ENCODE measurements at places on chromosomes 13 and 19.

DNA sequence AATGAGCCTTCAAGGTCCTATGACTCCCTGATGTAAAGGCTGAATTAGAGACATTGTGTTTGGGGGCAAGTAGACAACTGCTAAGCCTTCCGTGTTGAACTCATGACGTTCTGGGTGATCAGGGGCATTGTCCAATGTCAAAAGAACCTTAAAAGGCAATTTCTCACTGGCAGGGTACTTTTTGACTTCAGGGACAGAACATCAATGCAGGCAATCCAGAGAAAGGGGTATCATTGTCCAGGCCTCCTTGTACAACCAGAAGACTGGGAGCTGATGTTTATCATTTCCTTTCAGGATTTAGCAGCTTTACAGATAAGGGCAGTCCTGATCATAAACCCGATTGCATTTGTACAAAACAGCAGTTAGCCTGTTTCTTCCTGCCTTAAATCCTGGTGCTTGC lies 25.0 kb upstream of the SMAD9 start:
- DNase-seq = no peak

- no peak for DNase-seq
Observed at GRCh38 chr13:64480211-64480610, 2749.9 kb downstream of the PCDH9 start.

- no peak for DNase-seq
Observed at GRCh38 chr13:70520275-70521036, 412.2 kb upstream of the KLHL1 start.

DNA sequence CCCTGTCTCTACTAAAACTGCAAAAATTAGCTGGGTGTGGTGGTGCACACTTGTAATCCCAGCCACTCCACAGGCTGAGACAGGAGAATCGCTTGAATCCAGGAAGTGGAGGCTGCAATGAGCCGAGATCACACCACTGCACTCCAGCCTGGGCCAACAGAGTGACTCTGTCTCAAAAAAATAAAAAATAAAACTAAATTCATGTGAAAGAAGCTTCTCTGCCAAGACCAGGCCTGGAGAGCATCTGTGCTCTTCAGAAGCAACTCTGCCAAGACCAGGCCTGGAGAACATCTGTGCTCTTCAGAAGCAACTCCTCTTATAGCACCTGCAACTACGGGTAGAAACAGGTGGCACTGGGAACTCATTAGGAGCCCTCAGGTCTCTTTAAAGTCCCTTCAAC lies 37.7 kb downstream of the CRYL1 start:
- no peak for DNase-seq

DNA sequence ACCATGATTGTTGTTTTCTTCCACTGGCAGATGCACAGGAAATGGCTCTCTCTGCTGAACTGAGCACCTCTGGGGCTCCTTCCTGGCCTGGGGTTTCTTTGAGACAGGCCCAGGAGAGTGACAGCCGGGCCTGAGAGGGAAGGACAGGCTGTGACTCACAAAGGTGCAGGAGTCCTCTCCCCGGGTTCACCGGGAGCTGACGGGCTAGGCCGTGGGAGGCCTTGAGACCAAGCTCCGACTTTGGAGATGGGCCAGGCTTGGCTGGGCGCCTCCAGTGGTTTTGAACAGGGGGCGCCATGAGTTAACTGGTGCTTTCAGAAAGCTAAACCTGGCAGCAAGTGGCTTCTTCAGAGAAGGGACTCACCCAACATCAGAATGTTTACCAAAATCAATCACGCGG lies 143.4 kb downstream of the URI1 start:
- no peak for DNase-seq

DNA sequence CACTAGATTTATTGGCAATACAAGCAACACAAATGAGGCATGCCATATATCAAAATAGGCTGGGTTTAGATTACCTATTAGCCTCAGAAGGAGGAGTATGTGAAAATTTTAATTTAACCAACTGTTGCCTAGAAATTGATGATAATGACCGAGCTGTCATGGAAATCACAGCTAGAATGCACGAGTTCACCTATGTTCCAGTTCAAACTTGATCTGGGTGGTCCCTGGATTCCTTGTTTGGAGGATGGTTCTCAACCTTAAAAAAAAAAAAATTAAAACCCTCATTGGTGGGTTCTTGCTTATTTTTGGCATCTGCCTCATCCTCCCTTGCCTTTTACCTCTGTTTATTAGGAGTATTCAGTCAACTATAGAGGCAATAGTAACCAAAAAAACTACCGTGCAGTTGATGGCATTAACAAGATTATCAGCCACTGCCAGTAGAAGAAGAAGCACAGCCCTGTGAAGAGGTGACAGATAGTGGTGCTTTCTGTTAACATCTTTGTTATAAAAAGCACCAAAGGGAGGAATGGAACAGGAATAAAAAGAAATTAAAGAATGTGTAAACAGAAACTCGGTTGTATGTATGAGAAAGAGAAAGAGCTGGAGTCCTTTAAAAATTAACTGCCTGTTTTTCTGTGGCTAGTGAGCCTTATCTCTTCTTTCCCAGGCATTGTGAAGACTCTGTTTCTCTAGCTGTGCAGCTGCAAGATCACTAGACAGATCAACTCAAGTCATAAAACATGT lies 106.4 kb downstream of the ZNF429 start:
- DNase-seq = peak; percentile 62

- no peak for DNase-seq
Observed at GRCh38 chr19:52533901-52534300, 6.4 kb downstream of the ZNF808 start.

DNA sequence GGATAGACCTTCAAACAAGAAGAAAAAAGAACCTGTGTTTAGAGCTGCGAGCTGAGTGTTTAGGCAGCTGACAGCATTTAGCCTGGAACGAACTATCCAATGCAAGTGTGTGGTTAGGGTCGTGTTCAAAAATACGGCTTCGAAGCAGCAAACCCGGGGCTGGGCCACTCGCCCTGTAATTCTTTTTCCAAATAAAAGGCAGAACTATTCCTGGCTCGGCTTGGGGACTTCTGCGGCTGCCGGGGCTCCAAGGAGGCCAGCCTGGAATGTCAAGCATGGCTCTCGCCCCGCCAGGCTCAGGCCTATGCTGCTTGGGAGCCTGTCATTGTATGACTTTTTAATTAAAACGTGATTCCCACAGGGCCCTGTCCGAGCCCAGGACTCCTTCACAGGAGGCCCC lies 51.7 kb upstream of the KLF2 start:
- no peak for DNase-seq

DNA sequence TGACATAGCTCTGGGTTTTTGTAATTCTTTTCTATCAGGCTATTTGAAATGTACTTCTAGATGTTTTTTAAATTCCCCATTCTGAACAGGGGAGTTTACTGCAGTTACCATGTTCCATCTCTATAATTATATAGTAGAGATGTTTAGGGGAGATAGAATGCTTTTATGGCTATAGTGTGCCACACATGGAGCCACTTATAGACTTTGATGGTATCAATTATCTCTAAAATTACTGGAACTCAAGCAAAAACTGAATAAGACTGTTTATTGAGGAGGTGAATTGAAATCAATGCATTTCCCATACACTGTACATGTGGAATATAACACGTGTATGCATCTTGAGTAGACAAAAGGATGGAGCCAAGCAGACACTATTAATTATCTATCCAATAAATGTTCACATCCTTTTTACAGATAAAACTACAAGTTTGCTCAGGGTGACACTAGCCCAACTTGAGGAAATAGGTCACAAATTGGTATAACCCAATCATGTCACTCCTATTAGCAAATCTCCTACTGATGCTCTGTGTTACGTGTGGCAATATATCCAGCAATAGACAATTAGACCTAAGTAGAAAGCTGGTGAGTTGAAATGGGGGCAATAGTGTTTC lies 1882.6 kb downstream of the PCDH9 start:
- no peak for DNase-seq

DNA sequence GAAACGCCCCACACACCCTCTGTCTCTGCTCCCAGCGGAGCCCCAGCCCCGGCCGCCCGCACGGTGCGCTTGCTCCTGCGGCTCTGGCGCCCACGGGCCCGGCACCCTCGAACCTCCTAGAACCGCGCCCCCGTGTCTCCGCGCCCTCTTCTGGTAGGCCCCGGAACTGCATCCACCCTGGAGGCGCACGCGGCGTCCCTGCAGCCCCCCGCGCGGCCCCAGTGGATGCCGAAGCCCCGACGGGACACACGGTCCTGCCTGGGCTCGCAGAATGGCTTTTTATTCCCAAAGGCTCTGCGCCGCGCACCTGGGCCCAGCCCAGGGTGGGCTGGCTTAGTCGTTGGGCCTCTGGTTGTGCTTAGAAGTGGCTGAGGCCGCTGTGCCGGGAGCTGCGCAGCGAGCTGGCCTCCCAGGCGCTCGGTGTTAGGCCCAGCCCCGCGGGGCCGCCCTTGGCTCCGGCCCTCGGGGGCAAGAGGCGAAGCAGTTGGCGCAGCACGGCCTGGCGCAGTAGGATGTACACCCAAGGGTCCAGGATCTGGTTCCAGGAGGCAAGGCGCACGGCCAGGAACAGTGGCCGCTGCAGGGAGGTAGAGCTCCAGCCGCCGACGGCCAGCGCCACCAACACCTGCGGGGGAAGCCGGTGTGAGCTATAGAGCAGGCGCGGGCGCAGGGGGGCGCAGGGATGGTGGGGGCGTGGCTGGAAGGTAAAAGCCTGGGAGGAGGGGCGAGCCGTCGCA lies 2.8 kb downstream of the PTGER1 start:
- peak; percentile 68 for DNase-seq

- no peak for DNase-seq
Observed at GRCh38 chr13:108834193-108834592, 204.8 kb downstream of the MYO16 start.

DNA sequence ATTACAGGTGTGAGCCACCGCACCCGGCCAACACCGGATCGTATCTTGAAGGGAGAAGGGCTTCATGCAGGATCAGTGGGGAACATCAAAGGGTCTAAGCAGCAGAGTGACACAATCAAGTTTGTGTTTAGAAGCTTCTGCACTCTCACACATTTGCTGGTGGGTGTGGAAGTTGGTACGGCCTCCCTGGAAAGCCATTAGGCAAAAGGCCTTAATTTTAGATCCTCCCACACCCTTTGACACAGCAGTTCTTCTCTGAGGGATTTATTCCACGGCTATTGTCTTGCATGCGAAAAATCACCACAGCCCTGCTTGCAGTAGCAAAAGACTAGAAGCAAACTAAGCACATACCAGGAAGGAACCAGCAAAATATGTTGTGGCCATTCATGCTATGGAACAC lies 18.3 kb upstream of the SLC1A5 start:
- DNase-seq = no peak

- no peak for DNase-seq
Observed at GRCh38 chr19:5152767-5153532, 184.0 kb downstream of the KDM4B start.

- DNase-seq = no peak
Observed at GRCh38 chr19:46755077-46755852, 9.0 kb upstream of the STRN4 start.

- DNase-seq = no peak
Observed at GRCh38 chr19:41960973-41961372, 1.9 kb upstream of the RABAC1 start.

DNA sequence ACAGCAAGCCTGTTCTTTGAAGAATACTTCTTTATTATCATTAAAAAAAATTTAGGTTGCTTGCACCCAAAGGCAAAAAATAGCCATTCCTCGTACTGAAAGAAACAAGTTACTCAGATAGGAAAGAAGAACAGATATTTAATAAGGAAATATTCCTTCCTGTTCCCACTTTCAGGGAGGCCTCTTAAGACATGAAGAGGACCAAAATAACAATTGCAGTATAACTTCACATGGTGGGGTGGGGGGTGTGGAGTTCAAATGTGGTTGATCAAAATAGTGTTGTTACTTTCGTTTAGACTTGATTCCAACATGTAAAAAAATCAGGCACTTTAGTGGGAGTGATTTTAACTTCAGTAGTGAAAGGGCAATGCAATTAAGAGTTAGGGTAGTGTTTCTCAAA lies 3.6 kb downstream of the RGCC start:
- DNase-seq = peak; percentile 42

DNA sequence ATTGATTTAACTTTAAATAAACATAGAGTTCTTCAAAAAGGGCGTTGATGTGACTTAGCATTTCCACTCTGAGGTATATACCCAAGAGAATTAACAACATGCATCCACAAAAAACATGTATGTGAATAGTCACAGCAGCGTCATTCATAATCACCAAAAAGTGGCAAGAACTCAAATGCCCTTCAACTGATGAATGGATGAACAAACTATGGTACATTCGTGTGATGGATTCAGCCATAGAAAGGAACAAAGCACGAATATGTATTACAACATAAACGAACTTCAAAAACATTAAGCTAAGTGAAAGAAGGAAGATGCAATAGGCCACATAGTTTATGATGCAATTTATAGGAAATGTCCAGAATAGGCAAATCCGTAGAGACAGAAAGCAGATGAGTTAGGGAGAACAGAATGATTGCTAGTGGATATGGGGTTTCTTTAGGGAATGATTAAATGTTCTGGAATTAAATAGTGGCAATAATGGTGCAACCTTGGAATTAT lies 72.3 kb upstream of the UQCRFS1 start:
- DNase-seq = no peak

- no peak for DNase-seq
Observed at GRCh38 chr13:28423010-28423409, 71.9 kb downstream of the FLT1 start.

DNA sequence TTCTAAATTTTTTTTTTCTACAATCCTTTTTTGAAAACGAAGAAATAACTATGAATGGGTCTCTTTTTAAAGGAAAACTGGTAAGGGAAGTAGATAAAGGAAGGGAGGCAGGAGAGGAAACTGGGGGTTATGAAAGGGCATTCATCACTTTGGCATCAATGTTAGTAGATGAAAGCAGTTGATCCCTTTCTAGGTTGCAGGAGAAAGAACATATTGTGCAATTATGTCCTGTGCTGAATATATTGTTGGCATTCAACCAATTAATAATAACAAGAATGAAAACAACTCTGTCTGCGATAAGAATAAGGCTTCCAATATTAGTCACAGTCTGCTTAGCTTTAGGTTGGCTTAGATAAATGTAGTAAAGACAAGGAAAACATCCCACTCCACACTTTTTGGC lies 796.8 kb upstream of the KLHL1 start:
- DNase-seq = no peak

DNA sequence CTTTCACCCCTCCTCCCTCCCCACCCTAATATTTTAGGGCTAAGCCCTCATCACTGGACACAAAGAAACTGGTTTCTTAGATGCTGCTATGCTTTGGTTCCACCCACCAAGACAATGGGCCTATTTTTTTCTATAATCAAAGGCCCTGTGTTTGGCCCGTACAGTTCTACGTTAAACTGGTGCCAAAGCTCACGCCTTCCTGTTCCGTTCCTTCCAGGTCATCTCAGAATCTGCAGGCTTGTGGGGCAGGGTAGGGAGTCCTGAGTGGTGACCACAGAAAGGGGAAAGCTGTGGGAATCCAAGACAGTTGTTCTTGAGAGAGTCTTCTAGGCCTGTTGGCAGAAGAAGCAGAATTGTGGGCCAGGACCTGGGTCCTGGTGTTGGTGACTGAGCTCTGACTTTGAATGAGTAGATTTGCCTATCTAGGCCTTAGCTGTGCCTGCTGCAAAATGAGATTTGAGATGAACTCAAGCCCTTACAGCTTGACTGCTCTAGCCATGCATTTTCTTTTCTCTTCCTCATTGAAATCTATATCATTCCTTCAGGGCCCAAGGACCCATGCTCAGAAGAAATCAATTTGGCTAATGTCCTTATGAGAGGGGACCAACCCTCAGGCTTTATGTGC lies 19.1 kb upstream of the CXCL17 start:
- DNase-seq = no peak

- no peak for DNase-seq
Observed at GRCh38 chr19:21084343-21084742, 2.3 kb downstream of the ZNF714 start.

GRCh38 chr13:48831248-48831647 lies 144.5 kb upstream of the FNDC3A start:
- DNase-seq = no peak

- DNase-seq = no peak
Observed at GRCh38 chr13:29993196-29993595, 142.8 kb upstream of the UBL3 start.

Data from hematopoietic multipotent progenitor cell treated with erythropoietin and hydrocortisone succinate and interleukin-3 and kit ligand, for 17 days (in vitro differentiated cells).